Central memory CD4-positive, alpha-beta T cell (primary cell): ENCODE measurements at places on chromosomes 1 and 21.

DNA sequence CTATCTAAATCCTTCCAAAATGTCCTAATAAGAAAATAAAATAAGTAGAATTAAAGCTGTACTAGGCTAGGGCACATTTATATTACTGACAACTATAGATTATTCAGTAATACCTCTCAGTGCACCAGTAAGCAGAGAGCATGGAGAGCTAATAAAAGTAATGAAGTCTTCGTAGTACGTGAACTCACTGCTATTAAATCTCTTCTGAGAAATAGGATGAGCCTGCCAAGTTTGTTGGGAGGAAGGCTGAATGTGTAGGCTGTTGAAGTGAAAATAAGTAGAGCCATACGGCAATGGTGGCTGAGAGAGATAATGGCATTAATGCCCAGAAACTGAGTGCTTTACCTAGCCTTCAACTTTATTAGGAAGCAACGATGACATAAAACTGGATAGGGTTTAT lies 73.9 kb upstream of the NR5A2 start:
- no peak for DNase-seq

DNA sequence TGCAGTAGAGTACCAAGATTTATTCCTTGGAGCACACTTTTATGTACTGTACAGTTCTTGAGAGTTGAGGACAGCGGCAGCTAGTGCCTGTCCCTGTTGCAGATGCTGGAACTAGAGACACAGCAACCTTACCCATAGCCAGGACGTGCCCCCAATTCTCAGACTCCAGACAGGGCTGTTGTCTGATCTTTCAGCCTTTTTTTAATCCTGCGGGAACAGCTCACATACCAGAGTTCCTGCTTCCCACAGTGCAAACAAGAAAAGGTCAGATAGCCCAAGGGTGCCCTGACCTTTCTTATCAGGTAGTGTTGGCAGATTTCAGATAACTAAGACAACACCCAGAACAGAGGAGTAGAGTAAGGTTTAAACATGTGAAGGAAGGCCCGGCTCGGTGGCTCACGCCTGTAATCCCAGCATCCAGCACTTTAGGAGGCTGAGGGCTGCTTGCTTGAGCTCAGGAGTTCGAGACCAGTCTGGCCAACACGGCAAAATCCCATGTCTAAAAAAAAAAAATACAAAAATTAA lies 78.5 kb downstream of the DOP1B start:
- DNase-seq, result no peak

DNA sequence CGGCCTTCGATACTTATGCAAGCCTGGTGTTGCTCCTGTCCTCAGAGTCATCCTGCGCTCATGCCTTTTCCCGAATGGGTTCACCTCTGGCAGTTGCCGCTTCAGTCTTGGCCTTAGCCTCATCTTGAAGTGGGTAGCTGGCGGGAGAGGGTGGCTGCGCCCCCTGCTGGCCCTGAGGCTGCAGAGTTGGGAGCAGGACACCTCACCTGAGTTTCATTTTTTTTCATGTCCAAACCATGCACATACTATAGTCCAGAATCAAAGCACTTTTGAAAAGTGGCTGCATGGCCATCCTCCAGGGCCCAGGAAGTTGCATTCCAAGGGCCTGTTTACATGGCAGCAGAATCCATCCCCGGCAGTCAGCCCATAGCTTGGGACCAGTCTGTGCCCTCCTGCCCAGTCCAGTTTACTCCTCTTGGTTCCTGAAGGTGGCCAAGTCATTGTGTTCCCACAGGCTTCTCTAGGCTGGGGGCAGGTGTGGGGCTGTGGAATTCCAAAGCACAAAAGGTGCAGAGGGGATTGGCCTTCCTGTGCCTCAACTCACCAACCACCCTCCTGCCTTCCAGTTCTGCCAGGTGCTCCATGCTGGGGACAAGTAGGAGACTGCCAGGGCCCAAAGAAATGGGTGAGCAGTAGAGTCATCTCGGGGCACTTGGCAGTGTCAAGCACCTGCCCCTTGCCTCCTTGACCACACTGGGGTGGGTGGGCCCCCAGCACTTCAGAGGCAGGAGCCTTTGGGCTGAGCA lies 44.0 kb downstream of the YARS1 start:
- DNase-seq, result peak; percentile 64

DNA sequence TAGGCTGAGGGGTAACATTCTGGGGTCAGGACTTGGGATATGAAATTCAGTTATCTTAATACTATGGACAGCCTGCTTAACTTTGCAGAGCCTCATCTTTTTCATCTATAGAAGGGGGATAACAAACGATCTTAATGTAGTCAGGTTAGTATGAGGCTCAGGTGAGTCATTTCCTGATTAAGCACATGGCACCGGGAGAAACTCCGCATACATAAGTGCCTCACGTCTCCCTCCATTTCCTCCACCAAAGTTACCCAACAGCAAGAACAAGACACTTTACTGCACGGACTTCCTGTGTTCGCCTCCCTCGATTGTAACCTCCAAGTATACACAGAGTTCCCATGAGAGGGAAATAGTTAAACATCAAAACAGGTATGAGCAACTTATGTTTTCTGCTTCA lies 112.7 kb upstream of the COA6 start:
- no peak for DNase-seq

- DNase-seq, result no peak
These were observed 11.1 kb downstream of the ATP6V1G3 start for GRCh38 chr1:198529414-198529813.

GRCh38 chr1:62951428-62951827 lies 167.5 kb downstream of the ATG4C start:
- no peak for DNase-seq

GRCh38 chr1:8589571-8589970 lies 227.9 kb downstream of the RERE start:
- no peak for DNase-seq

GRCh38 chr1:246329900-246330299 lies 177.2 kb downstream of the SMYD3 start:
- DNase-seq, result no peak

- no peak for DNase-seq
These were observed 10.2 kb downstream of the YBX1 start for GRCh38 chr1:42692461-42692860.
